ENCODE measurements at places on chromosomes 6 and 20.

- DNase-seq: no peak
Measured at GRCh38 chr20:49516916-49517804, 34.7 kb upstream of the KCNB1 start.

- DNase-seq: no peak
Measured at GRCh38 chr6:111278731-111279130, 191.4 kb downstream of the SLC16A10 start.

DNA sequence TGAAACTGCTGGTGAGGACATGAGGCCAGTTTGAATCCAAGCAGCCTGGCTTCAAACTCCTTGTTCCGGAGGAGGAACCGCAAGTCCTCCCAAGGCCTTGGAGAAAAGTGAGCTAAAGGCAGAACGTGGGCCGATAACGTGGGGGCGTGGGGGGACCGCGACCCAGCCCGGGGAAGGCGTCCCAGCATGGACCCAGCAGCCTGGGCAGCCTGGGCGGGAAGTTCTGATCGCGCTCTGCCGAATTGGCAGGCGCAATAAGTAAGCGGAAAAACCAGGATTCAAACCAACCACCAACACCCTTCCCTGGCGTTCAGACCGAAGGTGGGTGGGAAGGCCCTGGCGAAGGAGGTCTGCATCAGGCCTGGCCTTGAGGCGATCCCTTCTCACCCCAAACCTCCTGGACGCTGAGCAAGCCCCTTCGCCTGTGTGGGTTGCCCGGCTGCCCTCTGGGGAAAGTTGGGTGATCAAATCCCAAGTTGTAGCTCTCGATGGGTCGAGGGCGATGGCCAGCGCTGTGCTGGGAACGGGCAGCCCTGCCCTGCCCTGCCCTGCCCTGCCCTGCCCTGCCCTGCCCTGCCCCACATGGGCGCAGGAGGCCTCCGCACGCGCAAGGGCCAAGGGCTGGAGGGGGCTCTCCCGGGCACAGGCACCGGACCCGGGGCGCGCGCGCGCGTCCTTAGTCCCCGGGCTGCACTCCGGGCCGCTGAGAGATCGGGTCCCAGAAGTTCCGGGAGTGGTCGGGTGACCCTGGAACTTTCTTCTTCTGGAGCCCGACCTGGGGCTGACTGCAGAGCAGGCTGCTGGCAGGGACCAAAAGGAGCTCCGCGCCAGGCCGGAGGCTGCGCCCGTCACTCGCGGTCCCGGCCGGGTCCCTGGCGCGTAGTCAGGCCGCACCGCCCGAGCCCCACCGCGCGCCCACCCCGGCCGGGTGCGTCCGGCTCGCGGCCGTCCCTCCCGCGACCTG lies 637 bp upstream of the SLC22A3 start:
- no peak for DNase-seq

DNA sequence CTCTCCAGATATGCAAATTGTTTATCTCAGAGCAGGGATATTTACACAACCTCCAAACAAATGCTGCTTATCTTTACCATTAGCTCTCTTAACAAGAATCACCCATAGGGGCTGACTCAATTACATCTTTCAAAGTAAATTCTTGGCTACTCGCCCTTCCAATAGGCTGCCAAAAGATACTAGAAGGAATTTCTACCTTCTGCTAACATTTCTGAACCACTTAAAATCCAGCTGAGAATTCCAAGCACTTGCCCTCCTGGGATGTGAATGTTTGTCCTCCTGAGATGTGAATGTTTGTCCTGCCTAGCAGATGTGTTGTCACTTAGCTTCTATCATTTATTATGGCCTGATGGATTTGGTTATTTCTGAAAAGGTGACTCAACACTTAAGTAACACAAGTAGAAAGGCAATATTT lies 388.0 kb downstream of the GJA1 start:
- DNase-seq: no peak

All from stimulated activated CD8-positive, alpha-beta memory T cell treated with anti-CD3 and anti-CD28 coated beads, Interleukin-15, amount 100 ng/mL, for 4 hours (primary cell).